ENCODE measurements at places on chromosomes 1 and 21.

DNA sequence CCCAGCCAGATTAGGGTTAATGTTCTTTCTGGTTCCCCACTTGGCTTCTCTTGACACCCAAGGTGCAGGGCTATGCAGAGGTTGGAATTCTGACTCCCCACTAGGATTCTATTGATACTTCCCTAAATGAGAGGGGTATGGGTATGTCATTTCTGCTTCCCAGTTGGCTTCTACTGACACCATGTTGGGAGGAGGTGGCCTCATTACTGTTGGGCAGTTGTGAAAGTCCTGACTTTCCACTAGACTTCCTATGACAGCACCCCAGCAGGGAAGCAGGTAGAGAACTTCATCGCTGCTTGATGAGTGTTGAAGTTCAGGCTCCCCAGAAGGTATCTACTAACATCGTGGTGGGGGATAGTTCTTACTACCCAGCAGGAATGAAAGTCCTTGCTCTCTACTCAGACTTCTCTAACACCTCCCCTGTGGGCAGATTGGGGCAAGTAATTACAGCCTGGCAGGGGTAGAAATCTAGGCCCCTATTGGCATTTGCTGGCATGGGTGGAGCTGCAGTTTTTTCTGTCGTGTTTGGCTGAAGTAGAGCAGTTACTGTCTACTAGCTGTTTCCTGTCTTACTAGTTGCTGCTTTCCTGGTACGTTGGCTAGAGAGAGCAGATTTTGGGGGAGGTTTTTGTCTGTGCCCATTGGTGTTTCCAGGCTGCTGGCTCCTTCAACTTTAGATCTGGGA lies 41.5 kb downstream of the ZYG11B start:
- DNase-seq: no peak

- DNase-seq: no peak
Observed at GRCh38 chr1:225664762-225665161, 11.8 kb upstream of the ENAH start.

GRCh38 chr1:118201524-118201923 lies 16.5 kb upstream of the SPAG17 start:
- DNase-seq: no peak

GRCh38 chr21:25578056-25578961 lies 29.0 kb downstream of the MRPL39 start:
- no peak for DNase-seq

GRCh38 chr1:156556354-156556753 lies 16.0 kb downstream of the IQGAP3 start:
- no peak for DNase-seq

GRCh38 chr1:9352377-9353134 lies 59.9 kb downstream of the SPSB1 start:
- no peak for DNase-seq

- DNase-seq: peak; percentile 15
Observed at GRCh38 chr1:23825762-23826522, 713 bp upstream of the HMGCL start.

DNA sequence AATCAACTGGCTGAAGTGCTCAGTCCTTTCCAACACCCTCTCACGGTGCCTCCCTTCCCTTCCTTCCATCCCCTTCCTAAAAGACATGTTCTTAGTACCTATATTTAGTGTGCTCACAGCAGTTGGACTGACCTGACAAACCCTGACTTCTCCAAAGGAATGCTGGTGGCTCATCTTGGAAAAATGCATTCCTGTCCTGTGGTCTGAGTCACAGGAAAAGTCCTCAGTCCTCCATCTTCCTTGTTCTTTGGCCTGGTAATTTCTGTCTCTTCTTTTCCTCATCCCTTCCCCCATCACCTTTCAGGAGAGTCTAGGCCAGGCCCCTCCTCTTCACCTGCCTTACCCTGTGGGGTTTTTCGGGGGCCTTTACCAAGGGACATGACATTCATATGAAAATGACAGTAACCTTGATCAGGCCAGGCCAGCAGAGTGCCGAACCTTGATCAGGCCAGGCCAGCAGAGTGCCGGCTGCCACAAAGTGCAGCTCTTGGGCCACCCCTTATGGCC lies 7.2 kb downstream of the ATP1B1 start:
- DNase-seq: peak; percentile 90

GRCh38 chr1:202201266-202201665 lies 7.7 kb downstream of the LGR6 start:
- DNase-seq: no peak

- DNase-seq: peak; percentile 74
Observed at GRCh38 chr1:60171801-60172200, 98.2 kb upstream of the C1orf87 start.

DNA sequence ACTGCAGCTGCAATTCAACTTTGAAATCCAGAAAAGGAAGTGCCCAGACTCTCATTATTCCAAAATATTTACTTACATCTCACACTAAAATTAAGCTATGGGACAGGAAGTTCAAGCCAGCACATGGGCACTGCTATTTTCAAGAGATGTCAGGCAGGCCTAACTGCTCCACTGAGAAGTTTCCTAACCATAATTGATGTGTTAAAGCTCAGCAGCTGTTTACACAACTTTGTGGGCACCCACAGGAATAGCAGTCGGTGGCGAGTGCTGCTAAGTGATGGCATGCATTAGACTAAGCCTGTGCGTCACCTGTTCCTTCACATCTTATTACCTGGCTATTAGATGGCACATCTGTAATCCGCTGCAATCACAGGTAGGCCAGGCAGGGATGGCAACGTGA lies 303.3 kb upstream of the DAB1 start:
- no peak for DNase-seq

DNA sequence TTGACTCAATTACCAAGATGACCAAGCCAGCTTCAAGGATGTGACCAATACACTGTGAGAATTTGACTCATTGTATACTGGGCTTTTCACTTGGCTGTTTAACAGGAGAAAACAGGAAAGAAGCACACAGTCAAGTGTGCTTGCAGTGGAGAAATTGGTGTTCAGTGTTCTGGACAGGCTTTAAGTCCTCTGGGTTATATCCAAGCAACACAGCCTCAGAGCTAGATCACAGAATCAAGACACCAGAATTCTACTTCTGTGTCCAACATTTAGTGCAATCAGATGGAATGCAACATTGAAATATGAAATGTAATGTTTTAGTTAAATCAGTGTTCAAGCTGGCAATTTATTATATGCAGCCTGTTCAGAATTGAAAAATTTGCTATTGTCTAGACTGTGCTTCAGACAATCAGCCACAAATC lies 694.4 kb downstream of the LTN1 start:
- peak; percentile 77 for DNase-seq

GRCh38 chr1:102693345-102693744 lies 415.0 kb downstream of the COL11A1 start:
- no peak for DNase-seq

DNA sequence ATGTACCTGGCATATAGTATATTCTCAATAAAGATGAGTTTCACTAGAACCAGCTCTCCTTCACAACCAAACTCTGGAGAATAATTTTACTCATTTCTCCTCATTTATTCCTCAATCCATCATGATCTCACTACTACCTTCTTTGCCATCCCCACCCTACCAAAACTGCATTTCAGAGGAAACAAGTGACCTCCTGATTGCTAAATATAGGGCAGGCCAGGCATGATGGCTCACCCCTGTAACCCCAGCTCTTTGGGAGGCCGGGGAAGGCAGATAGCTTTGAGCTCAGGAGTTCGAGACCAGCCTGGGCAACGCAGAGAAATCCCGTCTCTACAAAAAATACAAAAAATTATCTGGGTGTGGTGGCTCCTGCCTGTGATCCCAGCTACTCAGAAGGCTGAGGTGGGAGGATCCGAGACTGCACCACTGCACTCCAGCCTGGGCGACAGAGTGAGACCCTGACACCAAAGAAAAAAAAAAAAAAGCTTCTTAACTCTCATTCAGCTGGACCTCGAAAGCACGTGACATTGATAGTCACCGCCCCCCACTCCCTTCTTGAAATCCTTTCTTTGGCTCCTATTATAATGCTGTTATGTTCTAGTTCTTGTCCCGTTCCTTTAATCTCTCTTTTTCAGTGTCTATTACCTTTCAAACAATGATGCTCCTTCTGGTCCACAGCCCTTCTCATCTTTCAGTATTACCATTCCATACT lies 2.1 kb downstream of the TESK2 start:
- DNase-seq: no peak

DNA sequence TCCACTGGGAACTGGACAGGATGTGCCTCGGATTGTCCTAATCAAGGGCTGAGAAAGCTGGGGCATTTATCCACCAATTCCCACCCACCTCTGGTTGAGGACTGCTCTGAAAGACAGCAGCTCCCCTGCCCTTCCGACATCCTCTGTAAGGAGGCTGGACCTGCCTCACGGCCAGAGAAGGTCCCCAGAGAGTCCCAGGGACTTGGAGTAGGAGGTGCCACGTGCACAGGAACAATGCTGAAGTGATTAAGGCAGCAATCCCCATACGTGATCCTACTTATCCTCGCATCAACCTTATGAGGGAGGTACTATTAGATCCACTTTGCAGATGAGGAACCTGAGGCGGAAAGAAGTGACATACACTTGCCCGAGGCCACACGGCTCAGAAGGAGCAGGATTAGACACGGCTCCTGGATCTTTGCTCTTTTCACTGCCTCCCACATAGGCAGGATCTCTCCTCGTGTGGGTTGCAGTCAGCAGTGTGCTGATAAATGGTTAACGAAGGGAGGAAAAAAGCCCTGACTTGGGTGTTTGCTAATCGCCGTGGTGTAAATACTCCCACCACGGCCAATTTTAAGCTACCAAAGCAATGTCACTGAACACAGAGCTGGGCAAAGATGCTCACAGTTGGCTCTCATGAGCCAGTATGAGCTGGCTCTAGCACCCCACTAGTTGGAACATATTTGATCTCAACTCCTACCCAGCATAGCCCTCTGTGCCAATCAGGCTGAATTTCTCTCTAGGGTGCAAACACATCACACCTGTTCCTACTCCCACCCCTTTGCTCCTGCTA lies 18.6 kb upstream of the LDLRAP1 start:
- no peak for DNase-seq

GRCh38 chr1:152745289-152745704 lies 12.5 kb upstream of the KPRP start:
- DNase-seq: peak; percentile 82

DNA sequence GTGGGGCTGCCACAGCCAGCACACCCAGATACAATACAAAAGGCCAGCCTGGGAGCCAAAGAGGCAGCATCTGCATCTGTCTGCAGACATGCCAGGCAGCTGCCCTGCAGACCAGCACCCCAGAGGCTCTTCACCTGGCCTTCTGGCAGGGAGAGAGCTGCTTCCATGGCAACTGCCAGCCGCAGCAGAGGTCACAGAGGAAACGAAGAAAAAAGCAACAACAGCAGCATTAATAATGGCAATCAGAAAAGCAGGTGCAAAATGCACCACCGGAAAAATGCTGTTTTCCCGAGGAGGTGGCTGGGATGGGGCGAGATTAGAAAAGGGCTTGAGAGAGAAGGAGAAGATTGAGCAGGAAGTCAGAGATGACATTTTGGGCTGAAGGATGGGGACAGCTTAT lies 309.5 kb downstream of the PCP4 start:
- no peak for DNase-seq

- no peak for DNase-seq
Observed at GRCh38 chr1:168410464-168410863, 129.8 kb downstream of the TBX19 start.

GRCh38 chr1:198276241-198276640 lies 119.4 kb downstream of the NEK7 start:
- no peak for DNase-seq

- no peak for DNase-seq
Observed at GRCh38 chr1:191620883-191621282, 537.4 kb upstream of the RGS18 start.

GRCh38 chr1:163866564-163866963 lies 544.8 kb downstream of the NUF2 start:
- DNase-seq: no peak

DNA sequence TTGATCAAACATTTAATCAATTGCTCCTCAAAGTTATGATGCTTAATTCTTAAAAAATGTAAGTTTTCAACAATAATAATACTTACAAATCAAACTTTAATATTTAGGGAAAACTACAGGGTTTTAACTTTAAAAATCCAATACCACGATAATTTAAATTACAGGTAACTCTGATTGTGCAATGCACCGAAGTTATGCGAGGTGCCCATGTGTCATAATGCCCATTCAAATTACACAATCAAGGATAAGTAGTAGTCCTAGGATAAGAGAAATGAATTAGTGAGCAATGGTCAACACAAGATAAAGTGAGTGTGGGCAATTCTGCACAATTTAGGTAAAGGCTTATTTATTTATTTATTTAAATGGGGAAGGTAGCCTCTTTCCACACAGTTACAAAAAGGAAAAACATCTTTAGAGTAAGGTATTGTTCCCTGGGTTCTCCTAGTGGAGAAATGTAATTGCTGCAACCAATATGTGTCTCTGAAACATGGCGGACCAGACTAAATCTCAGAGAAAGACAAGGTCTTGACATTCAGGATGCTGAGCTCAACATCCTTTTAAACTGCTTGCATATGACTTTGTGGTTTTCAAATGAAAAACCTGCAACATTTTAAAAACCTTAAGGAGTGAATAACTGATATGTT lies 164.2 kb downstream of the TTLL7 start:
- no peak for DNase-seq

DNA sequence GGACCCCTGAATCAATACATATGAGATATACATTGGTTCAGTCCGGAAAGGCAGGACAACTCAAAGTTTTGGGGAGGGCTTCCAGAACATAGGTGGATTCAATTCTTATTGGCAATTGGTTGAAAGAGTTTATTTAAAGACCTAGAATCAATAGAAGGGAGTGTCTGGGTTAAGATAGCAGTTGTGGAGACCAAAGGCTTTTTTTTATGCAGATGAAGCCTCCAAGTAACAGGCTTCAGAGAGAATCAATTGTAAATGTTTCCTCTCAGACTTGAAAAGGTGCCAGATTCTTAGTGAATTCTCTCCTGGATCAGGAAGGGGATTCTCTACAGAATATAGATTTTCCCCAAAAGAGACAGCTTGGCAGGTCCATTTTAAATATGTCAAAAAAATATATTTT lies 27.0 kb upstream of the CD5L start:
- DNase-seq: no peak

- DNase-seq: no peak
Observed at GRCh38 chr1:47870946-47871676, 126.1 kb downstream of the TRABD2B start.
